ENCODE measurements at places on chromosomes 3 and 15.

DNA sequence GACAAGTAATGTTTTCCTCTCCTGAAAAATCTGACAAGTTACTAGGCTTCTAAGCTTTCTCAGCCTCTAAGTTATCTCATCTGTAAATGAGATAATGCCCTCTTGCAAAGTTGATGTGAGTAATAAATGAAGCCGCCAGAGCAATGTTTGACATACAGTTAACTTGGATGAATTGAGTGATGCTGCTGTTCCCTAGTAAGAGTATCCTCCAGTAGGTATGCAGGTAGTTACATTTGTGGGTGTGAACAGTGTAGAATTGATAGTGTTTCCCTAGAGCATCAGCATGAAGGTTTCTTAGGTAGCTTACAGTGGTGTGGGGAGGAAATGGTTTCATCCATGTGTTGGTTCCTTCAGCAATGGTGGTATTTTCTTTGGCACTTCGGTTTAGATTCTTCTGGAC, 3.4 kb downstream of the ATP2C1 start:
- DNase-seq, result no peak

DNA sequence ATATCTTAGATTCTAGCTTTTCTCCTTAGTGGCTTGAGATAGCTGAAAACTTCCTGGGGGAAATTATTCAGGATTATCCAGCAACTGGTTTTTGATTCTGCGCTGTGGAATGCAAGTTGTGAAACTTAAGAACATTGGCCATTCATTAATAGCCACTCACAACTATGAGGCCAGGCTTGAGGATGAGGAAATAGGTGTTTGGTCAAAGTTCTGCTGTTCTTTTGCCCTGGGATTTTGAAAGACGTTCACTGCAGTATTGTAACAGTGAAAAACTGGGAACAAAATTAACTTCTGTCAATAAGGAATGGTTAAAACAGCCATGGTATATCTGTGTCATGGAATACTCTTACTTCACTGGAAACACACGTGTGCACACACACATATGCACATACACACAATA, 44.1 kb downstream of the CTXND1 start:
- no peak for DNase-seq

DNA sequence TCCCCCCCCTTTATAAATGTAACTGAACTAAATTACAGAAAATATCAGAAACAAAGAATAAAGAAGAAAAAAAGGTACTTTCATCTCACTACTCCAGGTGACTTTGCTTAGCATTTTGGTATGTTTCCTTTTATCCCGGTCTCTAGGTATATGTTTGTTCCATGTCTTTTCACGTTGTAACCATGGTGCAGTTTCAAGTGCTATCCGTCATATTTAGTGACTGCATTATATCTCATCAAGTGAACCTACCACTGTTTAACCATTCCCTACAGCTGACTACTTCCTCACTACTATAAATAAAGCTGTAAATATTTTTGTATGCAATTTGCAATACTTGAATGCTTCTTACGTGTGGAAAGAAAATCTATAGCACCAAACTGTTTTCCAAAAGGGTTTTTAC, 2.2 kb downstream of the BTBD1 start:
- DNase-seq, result peak; percentile 31

DNA sequence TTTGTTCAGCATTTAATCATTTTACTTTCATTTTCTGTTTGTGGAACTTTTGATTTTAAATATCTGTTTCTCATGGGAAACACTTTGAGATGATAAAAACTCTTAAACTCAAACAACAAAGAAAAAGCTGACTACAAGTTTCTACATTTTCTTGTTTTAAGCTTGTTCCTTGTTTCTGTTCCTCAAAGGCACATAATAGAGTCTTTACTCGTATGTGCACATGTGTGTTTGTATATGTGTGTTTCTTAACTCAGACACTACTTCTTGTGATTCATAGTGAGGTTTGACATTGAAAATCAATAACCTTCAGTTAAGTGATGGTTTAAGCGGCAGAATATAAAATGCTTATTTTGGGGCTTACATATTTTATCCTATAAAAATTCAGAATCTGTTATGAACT, 786.7 kb upstream of the EPHA6 start:
- DNase-seq, result peak; percentile 0

- DNase-seq, result no peak
Measured at GRCh38 chr3:32831791-32832190, 14.0 kb downstream of the TRIM71 start.

- DNase-seq, result no peak
Measured at GRCh38 chr3:140206196-140207040, 271.4 kb downstream of the CLSTN2 start.

- no peak for DNase-seq
Measured at GRCh38 chr15:77616072-77616471, 16.6 kb downstream of the LINGO1 start.

GRCh38 chr3:52092271-52092660, 35.9 kb upstream of the DUSP7 start:
- no peak for DNase-seq

DNA sequence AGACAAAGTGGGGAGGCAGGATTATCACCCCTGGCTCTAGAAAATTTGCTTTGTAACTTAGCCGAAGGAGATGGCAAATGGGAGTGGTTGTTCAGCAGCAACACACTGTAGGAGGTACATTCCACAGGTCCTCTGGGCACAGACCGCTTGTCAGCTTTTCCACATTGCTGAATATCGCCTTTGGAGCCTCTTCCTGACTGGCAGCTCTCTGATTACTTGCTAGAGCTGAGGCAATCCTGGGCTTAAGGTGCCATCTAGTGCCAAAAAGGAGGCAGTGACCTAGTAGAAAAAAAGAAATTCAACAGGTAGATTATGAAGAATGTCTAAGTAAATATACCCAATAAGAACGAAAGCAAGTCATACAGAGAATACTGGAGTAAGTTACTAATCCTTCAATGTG, 13.1 kb upstream of the SCN5A start:
- no peak for DNase-seq

GRCh38 chr15:23567921-23568320, 2.4 kb downstream of the MKRN3 start:
- DNase-seq, result no peak

GRCh38 chr3:194067949-194068362, 68.0 kb upstream of the HES1 start:
- DNase-seq, result no peak

DNA sequence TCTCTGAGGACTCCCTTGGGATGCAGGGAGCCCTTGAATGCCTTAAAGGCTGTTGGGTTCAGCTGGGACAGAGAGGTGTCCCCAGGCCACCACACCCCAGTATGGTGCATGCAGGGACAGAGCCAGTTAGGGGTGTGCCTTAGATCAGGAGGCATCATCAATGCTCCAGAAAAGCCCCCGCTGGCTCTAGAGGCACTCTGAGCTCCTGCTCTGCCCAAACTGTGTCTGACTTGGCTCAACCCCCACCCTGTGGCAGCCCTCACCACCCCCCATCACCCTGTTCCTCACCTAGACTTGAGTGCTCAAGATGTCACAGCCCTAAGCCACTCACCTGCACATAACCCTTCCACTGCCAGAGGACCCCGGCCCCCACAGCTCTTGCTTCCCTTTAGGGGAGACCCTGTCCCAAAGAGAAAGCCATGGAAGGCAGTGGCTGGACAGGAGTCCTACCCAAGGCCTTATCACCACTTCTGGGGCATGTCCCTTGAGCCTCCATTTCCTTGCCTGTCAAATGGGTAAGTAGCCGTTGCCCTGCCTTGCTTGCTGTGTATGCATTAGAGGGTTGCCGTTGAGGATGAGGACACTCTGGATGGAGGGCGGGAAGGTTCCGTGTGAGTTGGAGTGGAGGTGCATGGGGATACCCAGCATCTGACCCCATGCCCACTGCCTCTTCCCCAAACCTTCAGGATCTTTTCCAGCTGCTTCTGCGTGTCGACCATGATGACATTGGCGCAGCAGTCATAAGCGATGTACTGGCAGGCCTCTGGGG, 41.4 kb downstream of the ACSBG1 start:
- DNase-seq, result no peak

DNA sequence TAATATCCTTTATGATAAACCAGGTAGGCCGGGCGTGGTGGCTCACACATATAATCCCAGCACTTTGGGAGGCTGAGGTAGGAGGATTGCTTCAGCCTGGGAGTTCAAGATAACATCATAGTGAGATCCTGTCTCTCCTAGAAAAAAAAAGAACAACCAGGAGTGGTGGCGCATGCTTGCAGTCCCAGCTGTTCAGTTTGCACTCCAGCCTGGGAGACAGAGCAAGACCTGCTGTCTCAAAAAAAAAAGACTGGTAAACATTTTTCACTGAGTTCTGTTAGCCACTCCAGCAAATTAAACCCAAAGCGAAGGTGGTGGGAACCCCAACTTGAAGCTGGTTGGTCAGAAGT, 9.6 kb upstream of the IRAK2 start:
- no peak for DNase-seq

DNA sequence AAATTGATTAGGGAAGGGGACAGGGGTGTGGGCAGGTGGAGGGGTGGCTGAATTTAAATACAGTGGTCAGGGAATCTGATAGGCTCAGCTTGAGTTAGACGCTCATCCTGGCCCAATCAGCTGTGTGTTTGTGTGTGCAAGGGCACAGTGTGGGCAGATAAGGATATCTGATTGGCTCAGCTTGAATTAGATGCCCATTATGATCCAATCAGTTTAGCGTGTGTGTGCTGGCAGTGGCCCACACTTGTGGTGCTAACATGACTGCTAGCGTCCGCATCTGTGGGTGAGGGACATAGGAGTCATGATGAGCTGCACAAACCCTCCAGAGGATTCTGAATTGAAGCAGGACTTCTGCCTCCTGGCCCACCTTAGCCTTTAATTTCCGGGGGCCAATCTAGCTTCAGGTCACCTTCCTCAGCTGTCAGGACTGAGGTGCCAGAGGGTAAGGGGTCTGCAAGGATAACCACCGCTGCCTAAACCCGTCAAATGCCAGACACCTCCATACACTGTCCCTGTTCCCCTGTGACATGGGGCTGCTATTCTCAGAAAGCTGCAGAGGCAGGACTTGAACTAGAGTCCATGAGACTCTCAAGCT, 97.3 kb downstream of the CORO2B start:
- DNase-seq, result no peak

GRCh38 chr15:86087808-86088207, 8.1 kb downstream of the AGBL1 start:
- DNase-seq, result no peak

DNA sequence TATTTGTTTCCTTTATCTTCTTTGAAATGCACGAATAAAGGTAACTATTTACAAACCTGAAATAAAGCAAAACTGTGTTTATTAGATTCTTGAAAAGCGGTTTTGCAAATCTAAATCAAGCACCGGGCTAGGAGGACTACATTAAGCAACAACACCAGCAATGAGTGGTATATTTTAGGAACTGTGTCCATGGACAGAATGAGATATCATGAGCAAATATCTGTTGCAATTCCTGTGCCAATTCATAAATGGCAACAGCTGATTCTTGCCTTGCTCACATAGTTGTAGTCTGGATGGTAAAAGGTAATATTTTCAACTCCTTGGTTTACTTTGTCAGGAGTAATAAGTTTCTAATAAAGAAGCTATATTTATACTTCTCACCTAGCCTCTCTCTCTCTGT, 403.3 kb downstream of the LPP start:
- DNase-seq, result peak; percentile 61

GRCh38 chr3:71813073-71813472, 28.1 kb upstream of the PROK2 start:
- DNase-seq, result no peak

- DNase-seq, result peak; percentile 4
Measured at GRCh38 chr3:173863551-173863950, 466.0 kb downstream of the NLGN1 start.

DNA sequence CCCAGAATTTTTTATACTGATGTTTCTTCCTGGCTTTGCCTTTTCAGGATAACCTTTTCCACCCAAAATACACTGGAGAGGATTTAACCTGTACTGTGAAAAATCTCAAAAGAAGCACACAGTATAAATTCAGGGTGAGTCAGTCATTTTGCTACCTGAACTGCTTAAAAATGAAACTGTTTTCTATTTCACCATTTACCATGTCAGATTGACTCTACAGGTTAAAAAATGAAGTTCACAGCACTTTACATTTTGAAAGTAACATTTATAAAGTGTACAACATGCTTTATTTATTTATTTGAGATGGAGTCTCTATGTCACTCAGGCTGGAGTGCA, 115.2 kb downstream of the GHSR start:
- no peak for DNase-seq

DNA sequence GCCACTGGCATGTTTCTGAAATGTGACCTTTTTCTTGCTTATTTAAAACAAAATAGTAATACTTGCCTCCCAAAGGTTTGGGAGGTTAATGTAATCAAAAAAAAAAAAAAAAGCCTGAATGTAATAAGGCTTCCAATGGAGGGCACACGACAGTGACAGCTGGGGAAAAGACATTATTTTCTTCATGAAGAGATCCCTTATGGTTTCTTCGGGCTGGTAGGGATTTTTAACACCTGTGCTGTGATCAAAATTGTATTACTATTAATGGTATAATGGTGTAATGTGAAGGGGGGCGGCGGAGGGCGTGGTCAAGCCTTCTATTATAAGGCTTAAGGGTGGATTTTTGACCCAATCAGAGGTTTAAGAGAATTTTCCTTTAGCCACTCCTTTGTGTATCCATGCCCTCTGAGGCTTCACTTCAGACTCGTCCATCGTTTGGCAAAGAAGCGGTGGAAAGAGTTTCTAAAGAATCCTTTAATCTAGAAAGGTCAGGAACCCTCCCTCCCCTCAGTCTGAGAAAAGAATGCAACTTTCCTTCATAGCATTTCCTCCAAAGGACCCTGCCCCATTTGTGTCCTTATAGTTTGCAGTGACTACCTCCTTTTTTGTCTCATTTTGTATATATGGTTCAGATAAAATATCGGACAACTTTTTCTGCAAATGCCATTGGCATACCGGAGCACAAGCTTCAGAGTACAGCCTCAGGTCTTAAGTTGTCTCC, 89.5 kb upstream of the CHD2 start:
- DNase-seq, result peak; percentile 54

GRCh38 chr15:86935841-86936240, 856.2 kb downstream of the AGBL1 start:
- DNase-seq, result no peak

GRCh38 chr3:151686257-151686656, 47.5 kb upstream of the AADACL2 start:
- no peak for DNase-seq

- DNase-seq, result no peak
Measured at GRCh38 chr3:25433868-25434267, 5.8 kb downstream of the RARB start.

- no peak for DNase-seq
Measured at GRCh38 chr3:14507305-14507741, 32.8 kb downstream of the GRIP2 start.

- no peak for DNase-seq
Measured at GRCh38 chr15:50265620-50266019, at the start of gene HDC. Gene HDC (minus strand): TSS chr15:50265726. CDS start chr15:50265623, 103 bp downstream.

GRCh38 chr15:90762109-90762508, 45.0 kb downstream of the BLM start:
- DNase-seq, result peak; percentile 97

GRCh38 chr3:146968204-146968651, 363.1 kb upstream of the PLSCR5 start:
- DNase-seq, result no peak

DNA sequence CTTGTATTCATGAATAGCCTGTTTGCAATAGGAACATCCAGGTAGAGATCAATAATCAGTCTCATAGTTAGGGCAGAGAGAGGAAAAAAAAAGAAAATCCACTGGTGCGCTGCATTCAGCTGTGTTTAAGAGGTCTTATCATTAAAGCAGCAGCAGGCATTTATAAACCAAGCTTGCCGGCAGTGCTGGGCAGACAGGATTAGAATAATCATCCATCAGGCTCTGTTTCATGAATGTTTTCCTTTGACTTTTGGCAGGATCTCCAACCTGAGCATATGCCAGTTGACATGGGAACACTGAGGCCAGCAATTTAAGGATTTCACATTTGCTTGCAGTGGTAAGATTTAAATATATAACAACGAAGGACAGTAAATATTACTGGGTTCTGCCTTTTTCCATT, 305.2 kb upstream of the SEMA6D start:
- no peak for DNase-seq

- DNase-seq, result peak; percentile 90
Measured at GRCh38 chr3:161069511-161070251, 35.5 kb downstream of the B3GALNT1 start.
